Activated CD8-positive, alpha-beta memory T cell treated with anti-CD3 and anti-CD28 coated beads for 4 hours (primary cell): ENCODE measurements at places on chromosomes 11 and 22.

- DNase-seq: no peak
Observed at GRCh38 chr22:46007003-46007847, 30.3 kb upstream of the WNT7B start.

- no peak for DNase-seq
Observed at GRCh38 chr22:44460287-44460686, 37.7 kb downstream of the RTL6 start.

DNA sequence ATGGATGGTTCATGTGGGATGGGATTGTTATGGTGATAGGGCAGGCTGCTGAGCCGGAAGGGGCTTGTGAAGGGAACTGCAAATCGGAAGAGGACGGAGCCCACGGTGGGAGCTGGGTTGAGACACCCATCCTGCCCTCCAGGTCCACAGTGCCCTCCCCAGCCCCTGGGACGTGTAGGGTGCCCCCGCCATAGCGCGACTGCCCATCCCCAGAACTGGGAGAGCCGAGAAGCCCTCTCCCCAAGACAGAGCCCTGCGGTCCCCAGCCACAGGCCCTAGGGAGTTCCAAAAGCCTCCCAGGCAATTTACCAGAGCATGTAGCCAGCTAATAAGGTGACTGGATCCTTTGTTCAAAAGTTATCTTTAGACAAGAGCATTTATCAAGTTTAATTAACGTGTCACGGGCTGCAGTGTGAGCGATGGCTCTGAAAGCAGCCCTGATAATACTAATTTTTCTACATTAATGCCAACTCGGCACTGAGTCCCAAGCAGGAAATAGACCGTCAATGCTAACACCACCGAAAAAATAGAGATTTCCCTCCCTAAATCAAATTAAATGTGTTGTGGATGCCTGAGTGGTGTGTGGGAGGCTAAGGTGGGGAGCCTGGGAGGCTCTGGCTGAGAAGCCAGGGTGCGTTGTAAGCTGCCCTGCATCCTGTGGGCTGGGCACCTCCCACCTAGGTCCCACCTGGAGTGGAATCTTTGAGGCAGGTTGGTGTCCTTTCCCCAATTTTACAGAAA is 76.8 kb upstream of the RTL6 start:
- DNase-seq: no peak

DNA sequence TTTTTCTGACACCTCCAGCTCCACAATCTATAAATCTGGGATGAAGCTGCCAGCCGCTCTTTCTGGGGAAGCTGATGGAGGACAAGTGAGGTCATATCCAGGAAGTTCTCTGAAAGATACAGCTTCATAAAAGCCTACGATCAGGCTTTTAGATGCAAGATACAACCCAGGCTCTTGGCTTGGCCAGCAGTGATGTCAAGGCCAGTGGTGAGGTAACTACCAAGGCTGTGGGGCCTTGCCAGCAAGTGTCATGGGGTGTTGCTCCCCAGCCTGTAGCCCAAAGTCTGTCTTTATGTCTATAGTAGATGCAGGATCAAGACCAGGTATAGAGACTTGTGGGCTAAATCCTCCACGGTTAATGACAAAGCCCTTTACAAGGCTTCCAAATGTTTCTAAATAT is 70.1 kb upstream of the TIMP3 start:
- DNase-seq: no peak

GRCh38 chr11:103295704-103296103 is 186.5 kb downstream of the DYNC2H1 start:
- DNase-seq: no peak

DNA sequence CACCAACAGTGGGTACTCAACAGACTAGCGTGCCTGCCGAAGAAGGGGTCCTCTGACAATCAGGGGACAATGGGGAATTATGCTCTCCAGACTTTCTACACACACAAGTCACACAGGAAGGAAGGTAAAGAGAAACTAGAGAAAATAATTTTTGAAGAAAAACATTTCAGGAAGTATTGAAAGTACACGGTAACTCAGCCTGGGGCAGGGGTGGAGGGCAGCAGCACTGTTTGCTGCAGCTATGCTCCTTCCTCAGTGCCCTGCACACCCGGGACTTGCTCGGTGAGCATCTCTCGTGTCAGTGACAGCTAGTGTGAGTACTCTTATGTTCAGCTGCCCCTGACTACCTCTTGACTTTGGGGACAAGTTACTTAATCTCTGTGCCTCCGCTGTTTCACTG is 18.0 kb upstream of the APOA1 start:
- DNase-seq: no peak

DNA sequence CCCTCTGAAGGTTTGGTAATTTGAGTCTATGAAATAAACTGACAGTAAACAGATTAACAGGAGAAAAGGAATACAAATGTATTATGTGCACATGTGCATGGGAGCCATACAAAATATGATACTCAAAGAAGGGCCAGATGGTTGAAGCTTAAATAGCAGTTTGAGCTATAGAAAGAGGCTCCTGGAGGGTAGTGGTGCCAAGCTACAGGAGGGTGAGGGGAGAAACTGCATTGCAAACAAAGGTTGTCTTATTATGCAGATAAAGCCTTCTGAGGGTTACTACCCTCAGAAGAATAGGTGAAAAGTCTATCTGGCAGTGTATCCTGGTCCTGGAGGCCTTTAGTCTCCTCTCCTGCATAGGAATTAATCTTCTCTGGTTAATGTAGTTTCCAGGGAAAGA is 267.3 kb upstream of the MPPED2 start:
- no peak for DNase-seq
